Sigmoid colon (tissue), 7 donors: ENCODE measurements at places on chromosomes 1 and 21. TPM values are rescaled to one million over a fixed set of nuclear protein-coding genes. Genes with fewer than 3 reads are reported as not detected.

DNA sequence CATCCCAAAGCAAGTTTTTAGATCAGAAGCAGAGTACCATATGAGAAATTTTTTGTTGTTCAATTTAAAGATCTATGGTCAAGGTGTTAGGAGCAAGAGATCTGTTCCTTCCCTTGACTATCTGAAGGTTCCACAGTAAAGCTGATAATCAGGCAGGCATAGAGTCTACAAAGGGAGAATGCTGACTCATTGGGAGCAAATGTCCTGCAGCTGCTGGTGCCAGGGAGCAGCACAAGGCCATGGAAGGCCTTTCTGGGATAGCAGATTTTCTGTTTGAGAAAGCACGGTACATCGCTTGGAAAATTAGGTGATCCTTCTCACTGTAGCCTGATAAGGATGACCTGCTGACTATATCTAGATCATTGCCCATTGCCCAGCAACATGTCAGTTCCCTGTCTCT is 210.1 kb upstream of the C1orf87 start:
- no peaks in the 10 kb centered on the region for H3K27me3 ChIP-seq
- DNase-seq = no peak
- H3K4me3 ChIP-seq = no peak overlapping the region

DNA sequence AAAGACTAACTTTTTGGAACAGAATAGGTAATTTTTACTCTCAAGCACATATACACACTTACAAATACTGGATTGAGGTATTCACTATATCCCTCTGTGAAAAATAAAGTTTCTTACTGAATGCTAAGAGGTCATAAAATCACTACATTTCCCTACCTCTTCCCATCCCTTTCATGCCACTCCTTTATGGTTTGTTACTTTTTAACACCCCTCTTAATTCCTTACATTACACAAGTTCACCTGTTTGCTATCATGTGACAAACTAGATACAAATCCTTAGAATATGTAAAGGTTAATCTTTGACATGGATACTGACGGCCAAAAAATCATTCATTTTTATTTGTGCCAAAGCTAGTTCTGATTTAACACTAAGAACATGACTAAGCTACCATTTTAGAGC is 6.8 kb upstream of the DCAF6 start:
- no peak overlapping the region for H3K27ac ChIP-seq
- no peaks in the 10 kb centered on the region for H3K36me3 ChIP-seq
- DNase-seq = no peak
- no peaks in the 10 kb centered on the region for H3K27me3 ChIP-seq
- peaks cover 21% of the 10 kb centered on the region for H3K4me1 ChIP-seq

DNA sequence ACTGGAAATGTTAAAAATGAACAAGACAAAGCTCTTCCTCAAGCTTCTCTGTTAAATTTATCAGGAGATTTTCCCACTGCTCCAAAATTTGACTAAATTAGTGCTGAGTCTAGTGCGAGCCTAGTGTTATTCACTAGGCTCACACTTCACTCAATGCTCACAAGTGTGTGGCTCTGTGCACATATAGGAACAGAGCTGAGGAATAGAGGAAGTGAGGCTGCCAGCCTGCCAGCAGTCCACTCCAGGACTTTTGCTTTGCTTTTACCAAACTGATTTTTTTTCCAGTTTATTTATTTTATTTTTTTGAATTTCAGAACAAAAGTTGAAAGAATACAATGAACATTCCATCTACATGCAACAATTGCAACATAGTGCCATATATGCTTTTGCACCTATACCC is 87.2 kb downstream of the VAV3 start:
- DNase-seq = no peak
- H3K4me3 ChIP-seq = no peak overlapping the region
- H3K27ac ChIP-seq = no peak overlapping the region
- H3K27me3 ChIP-seq = no peaks in the 10 kb centered on the region
- no peaks in the 10 kb centered on the region for H3K4me1 ChIP-seq
- H3K36me3 ChIP-seq = no peaks in the 10 kb centered on the region

DNA sequence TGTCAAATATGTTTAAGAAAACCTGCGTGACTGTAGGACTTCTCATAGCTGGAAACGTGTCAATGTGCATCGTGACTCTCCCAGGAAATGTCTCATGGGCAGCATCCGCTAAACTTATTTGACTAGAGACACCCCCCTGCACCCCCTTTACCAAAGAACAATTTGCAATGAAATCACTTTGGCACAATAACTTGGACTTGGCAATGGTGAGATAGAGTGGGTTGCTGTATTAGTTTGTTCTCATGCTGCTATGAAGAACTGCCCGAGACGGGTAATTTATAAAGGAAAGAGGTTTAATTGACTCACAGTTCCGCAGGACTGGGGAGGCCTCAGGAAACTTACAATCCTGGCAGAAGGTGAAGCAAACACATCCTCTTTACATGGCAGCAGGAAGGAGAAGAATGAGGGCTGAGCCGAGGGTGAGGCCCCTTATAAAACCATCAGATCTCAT is 13.8 kb downstream of the CLDN14 start:
- no peaks in the 10 kb centered on the region for H3K4me1 ChIP-seq
- H3K27ac ChIP-seq = no peak overlapping the region
- H3K36me3 ChIP-seq = no peaks in the 10 kb centered on the region
- peaks cover 16% of the 10 kb centered on the region for H3K27me3 ChIP-seq

GRCh38 chr1:162884831-162885230 is 23.9 kb upstream of the CCDC190 start:
- H3K4me1 ChIP-seq = no peaks in the 10 kb centered on the region
- H3K27ac ChIP-seq = no peak overlapping the region
- no peaks in the 10 kb centered on the region for H3K36me3 ChIP-seq
- no peak for DNase-seq
- H3K4me3 ChIP-seq = no peak overlapping the region

DNA sequence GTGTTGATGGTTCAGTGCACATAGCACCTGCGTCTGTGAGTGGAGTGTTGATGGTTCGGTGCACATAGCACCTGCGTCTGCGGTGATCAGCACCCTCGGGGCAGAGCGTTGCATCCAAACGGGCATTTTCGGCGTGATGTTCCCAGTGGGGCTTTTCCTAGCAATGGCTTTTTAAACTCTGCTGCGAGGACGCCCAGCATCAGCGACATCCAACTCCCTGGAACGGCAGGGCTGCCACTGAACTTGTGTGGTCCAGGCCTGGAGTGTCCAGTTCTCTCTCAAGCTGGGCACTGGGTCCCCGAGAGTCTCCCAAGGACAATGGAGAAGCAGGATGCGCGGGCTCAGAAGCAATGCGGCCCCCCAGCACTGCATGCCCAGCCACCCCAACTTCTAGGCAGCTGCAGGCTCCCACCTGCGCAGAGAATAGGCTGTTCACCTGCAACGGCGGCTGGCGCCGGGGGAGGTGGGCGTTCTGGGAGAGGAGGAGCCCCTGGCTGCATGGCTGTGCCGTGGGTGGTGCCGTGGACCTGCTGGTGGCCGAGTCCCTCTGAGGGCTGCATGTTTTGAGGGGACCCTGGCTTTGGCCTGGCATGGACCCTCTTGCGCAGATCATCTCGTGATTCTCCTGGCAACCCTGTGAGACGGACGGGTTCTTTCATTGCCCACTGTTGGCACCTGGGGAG is 10.1 kb upstream of the C1orf174 start:
- no peak overlapping the region for H3K4me3 ChIP-seq
- no peaks in the 10 kb centered on the region for H3K4me1 ChIP-seq
- H3K36me3 ChIP-seq = no peaks in the 10 kb centered on the region
- H3K27me3 ChIP-seq = peaks cover 14% of the 10 kb centered on the region
- H3K27ac ChIP-seq = no peak overlapping the region

STYXL2 gene
- 0.16 TPM for total RNA-seq
